Activated CD4-positive, alpha-beta T cell treated with anti-CD3 and anti-CD28 coated beads, Interleukin-2, amount 50 U/mL, for 48 hours (primary cell): ENCODE measurements at places on chromosomes 13 and 19.

DNA sequence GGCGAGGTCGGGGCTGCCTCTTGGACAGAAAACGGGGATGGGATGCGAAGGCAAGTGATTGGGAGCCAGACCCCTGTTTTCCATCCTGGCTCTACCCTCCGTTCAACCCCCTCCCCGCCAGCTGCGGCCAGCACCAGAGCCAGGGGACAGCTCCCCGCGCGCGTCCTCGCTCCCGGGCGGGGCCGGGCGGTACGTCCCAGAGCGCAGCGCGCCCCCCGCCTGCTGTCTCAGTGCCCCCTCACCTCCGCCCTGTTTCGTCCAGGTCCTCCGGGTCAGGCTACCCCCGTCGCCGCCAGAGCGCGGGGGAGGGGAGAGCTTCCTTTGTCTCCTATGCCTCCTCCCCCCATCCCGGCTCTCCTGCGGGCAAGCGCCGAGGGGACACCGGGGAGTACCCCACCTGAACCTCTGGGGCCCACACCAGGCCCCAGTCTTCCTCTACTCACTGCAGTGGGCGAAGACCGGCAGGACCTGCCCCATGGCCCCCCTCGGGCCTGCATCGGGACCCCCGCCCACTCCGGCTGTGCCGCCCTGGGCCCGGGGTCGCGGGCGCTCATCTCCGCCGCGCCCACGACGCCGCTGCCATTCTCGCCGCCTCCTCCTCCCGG lies 396 bp downstream of the RTN2 start:
- DNase-seq: peak; percentile 48

DNA sequence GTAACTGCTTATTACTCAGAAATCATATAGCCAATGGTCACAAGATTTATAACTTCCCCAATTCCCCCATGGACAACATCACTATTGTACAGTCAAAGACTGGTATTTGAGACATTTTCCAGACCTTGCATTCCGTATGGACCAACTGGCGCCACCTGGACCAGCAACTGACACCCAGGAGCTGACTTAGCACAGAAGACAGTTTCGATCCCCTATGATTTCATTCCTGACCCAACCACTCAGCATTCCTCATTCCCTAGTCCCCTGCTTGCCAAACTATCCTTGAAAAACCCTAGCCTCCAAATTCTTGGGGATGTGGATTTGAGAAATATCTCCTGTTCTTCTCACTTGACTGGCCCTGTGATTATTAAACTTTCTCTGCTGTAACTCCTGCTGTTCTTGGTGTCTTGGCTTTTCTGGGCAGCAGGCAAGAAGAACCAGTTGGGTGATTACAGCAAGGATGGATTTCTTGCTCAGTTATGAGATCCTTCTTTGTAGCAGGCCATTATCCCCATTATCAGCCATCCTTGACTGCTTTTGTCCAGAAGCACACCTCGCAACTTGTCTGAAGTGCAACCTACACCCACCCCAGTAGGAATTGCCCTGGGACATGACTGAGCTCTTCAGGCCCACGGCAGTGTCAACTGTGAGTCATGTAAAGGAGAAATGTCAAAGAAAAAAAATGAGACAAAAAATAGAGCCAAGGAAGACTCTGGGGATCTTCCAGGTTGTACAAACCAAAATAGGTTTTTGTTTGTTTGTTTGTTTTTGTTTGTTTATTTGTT lies 13.7 kb upstream of the MAP3K10 start:
- DNase-seq: no peak

GRCh38 chr13:94641409-94641941 lies 39.8 kb downstream of the GPR180 start:
- no peak for DNase-seq

GRCh38 chr19:40452016-40452415 lies 7.9 kb upstream of the SERTAD3 start:
- no peak for DNase-seq

- peak; percentile 82 for DNase-seq
Measured at GRCh38 chr19:50050406-50051227, 24.8 kb downstream of the ZNF473 start.
